ENCODE measurements at places on chromosomes 13 and 19. TPM values are rescaled to one million over a fixed set of nuclear protein-coding genes. Genes with fewer than 3 reads are reported as not detected.

- DNase-seq: no peak
These were observed 37.6 kb upstream of the FLT1 start for GRCh38 chr13:28532388-28533124.

GRCh38 chr19:13833330-13834243 is 38.3 kb downstream of the ZSWIM4 start:
- peak; percentile 98 for DNase-seq

DNA sequence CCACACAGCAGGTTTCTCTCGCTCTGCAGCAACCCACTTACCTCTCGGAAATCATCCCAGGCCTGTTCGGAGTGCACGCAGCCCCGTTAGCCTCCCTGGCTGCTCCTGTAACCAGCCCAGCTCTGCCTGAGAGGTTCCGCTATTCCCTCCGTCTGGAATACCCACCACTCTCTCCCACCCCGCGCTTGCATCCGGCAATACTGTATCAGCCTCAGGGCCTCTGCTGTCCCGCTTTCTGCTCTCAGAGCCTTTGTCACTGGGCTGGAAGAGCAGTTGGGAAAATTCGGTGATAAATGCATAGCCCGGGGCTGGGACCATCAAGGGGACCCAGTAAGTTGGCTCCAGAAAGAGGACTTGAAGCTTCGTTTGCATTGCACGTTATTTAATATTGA is 759 bp upstream of the TLE6 start:
- DNase-seq: no peak

Gene IL4I1
- total RNA-seq: 0.24 TPM

DNA sequence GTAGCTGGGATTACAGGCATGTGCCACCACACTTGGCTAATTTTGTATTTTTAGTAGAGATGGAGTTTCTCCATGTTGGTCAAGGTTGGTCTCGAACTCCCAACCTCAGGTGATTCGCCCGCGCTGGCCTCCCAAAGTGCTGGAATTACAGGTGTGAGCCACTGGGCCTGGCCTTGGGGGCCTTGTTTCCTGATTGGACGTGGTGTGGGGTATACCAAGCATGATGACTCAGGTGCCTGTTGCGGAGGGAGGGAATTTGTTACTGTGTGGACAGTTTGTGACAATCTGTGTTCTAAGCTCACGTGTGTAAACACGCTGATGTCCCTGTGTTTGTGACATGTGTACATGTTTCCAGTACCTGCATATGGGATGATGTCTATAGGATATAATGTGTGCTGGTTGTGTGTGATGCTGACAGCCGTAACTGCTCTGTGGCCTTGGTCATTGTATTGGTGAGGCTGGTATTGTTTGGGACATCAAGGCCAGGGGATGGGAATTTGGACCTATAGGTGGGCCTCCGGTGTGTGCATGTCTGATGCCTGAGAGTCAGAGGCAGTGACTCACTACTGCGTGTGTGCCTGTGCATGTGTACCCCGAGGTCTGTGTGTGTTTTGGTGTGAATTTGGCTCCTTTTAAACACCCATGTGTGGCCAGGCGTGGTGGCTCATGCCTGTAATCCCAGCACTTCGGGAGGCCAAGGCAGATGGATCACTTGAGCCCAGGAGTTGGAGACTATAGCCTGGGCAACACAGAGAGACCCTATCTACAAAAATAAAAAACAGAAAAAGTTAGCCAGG is 1.6 kb upstream of the EGLN2 start:
- no peak for DNase-seq

Gene ZFP82
- 8.2 TPM for total RNA-seq

DNA sequence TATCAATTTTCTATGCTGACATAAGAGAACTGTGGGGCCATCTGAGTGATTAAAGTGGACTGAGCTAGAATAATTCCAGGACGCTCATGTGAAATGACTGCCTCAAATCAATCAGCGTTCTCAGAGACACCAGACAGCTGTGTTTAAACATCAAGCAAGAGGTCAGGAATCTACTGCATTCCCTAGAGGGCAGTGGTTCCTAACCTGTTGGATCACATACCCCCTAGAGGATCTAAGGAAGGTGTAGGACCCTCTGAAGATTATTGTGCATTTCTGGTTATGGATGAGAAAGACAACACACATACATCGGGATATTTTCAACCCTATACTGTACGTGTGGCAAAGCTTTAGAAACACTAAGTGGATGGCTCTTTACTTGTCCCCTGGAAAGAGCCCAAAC is 51.8 kb upstream of the FREM2 start:
- no peak for DNase-seq

DNA sequence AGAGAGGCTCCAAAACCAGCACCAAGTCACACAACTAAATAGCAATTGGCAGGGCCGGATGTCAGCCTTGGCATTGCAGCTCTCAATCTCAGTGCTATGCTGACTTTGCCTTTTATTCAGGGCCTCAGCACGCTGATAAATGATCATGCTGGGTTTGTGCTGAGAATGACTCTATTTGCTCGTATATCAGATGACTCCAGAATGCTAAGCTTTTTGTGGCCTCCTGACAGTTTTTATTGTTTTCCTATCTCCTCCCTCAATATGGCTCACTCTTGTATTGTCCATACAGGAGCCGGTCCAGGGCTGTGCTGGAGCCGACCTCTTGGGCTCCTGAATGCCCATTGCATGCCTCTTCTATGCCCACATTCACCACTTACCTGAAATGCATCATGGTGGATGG is 211.0 kb downstream of the EFNB2 start:
- DNase-seq: no peak

- no peak for DNase-seq
These were observed 15.1 kb downstream of the DEDD2 start for GRCh38 chr19:42202290-42202880.

DNA sequence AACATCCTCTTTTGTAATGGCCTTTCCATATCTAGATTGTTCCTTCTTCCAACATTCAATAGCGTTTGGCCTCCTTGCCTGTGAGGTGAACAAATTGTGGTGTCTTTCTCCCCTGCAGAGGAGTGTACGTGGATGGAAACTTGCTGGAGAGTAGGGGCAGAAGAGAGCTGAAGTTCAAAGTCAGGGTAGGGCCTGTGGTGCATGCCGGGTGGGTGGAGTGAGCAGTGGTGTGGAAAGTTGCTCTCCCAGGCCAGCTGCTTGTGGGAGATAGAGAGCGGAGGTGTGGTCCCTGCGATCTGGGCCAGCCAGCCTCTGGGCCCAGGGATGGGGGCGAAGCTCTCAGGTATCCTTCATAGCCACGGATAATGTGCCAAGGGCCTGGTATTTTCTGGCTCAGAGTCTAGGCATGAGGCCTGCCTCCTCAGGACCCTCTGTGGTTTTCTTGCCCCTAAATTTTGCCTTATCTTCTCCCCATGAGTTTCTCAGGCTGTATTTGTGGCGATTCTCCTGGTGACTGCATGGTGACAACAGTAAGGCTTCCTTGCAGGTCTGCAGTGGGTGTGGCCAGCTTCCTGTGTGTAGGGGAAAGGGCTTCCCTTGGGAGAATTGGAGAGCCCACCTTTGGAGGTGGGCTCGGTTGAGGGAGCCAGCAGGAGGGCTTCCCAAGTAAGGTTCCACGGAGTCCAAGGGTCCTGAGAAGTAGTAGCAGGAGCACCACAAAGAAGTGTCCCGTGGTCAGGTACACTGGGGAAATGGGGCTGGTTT is 6.7 kb downstream of the RGCC start:
- DNase-seq: no peak

GRCh38 chr13:105847527-105848291 is 687.8 kb downstream of the EFNB2 start:
- DNase-seq: no peak

Gene MISP3
- 0.48 TPM for total RNA-seq

Gene CGB2
- total RNA-seq: not detected

Gene SPRED3
- total RNA-seq: 1.0 TPM

Data from ovary (tissue), 10 donors.